Glutamatergic neuron (in vitro differentiated cells): ENCODE measurements at places on chromosomes 4 and X.

DNA sequence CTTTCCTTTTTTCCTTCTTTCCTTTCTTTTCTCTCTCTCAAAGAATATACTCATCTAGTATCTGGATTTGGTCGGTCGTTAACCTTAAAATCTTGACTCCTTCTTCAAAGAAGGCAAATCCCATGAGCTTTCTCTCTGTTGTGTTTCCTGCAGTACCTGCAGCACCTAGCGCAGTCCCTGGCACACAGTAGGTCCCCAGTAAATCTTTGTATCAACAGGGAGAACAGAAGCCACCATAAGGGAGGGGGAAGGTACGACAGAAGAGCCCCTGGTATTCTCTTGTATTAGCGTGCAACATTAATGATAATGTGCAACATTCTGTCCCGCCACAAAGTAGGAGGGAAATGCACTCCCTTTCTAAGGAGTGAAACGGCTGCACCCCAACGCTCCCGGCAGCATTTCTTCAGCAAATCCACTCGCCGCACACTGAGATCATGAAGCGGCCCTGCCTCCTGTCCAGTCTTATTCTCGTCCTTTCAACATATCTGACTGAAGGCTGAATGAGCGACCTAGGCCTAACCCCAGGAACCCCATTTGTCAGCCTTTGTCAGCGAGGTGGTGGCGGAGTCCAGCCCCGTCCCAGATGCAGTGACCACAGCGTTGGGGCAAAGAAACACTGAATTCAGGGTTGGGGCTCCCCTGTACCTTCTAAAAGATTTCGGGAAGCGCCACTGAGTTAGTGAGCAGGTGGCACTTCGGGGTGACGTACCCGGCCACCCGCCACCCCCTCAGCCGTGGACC, 133.7 kb downstream of the AMELX start:
- DNase-seq, result no peak

DNA sequence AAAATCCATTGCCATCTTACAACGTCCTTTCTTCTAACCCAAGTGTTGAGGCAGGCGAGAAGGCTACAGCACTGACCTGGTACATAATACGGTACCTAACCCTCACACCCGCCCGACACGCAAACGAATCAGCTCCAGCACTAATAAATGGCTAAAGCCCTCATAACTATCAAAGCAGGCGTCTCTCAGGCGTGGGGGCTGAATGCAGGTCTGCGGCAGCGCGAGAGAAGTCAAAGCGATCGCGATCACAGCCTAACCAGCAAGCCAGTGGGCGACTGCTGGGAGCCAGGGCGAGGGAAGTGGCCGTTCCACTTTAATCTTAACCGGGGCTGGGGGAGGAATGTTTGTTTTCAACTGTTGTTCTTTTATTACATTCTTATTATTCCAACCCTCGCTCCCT, 1.5 kb downstream of the CDX4 start:
- peak; percentile 20 for DNase-seq

DNA sequence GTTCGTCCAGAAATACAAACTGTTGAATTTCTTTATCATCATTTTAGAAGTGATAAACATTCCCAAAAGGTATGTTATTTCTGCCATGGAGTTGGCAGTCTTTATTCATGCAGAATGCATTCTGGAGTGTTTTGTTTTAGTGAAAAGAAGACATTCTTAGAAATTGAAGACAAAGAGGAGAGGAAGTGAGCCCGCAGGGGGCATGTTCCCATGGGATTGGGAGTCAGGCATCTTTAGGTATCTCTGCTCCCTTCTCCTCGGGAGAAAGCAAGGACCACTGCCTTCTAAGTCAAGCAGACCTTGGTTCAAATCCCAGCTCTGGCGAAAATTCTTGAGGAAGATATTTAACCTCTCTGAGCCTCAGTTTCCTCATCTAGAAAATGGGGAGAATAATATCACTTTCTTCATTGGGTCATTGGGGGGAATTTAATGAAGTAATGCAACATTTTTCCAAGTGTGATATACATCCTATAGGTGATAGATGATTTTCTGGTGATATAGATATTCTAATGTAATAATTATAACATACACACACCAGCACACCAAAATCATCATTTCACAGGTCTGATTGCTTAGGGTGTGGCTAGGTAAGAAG, 26.5 kb upstream of the CHRNA9 start:
- DNase-seq, result no peak

DNA sequence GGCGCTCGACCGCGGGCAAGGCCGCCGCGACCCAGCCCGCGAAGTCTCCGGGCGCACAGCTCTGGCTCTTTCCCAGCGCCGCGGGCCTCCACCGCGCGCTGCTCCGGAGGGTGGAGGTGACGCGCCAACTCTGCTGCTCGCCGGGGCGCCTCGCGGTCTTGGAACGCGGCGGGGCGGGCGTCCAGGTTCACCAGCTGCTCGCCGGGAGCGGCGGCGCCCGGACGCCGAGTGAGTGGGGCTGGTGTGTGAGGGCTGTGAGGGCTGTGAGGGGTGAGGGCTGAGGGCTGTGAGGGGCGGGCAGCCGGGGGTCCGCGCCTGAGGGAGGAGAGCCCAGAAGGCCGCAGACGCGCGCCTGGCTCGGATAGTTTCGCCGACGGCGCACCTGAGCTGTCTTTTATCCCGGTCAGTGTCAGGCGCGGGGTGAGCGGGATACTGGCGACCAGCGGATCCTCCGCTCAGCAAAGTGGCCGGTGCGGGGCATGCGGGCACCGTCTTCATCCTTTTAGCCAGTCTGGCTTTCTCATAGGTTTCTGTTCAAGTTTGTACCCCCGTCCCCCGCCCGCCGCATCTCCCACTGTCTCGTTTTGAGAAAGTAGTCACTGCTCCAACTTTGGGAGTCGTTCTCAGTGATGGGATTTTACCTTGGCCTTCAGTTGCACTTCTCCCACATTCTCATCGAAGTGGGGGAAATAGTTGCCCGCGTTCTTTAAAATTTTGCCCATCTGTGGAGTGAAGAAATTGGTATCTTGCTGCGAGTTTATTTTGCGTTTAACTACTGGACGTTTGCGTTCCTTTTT, 586 bp downstream of the HERC5 start:
- peak; percentile 56 for DNase-seq

DNA sequence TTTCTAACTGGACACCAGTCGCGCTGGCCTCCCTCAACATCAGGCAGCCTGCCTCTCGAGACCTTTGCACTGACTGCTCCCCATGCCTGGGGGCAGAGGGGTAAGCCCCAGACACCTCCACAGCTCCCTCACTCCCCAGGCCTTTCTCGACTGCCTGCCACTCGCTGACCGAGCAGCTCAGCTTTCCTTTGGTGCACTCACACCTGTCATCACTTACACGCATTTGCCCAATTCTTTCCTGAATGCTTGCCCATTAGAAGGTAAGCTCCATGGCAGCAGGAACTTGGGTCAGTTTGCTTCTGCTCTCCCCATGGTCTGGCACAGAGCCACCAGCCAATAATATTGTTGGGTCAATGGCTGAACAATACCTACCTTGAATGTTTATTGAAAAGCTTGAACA, 32.2 kb upstream of the PROM1 start:
- DNase-seq, result no peak

GRCh38 chrX:46994096-46994495, 81.9 kb downstream of the JADE3 start:
- peak; percentile 14 for DNase-seq

GRCh38 chrX:76920607-76921006, 493.1 kb downstream of the MAGEE1 start:
- DNase-seq, result no peak

DNA sequence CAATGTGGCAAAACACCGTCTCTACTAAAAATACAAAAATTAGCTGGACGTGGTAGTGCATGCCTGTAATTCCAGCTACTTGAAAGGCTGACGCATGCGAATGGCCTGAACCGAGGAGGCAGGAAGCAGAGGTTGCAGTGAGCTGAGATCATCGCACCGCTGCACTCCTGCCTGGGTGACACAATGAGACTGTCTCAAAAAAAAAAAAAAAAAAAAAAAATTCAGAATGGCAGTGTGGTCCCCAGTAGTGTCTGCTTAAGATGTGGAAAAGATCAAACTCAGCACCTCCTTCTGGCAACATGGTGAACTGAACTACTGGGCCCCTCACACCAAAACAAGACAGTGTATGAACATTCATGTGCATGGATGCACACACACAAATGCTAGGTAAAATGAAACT, 32.2 kb downstream of the SMS start:
- DNase-seq, result no peak

- no peak for DNase-seq
Observed at GRCh38 chr4:44660396-44660795, 9.0 kb upstream of the YIPF7 start.

DNA sequence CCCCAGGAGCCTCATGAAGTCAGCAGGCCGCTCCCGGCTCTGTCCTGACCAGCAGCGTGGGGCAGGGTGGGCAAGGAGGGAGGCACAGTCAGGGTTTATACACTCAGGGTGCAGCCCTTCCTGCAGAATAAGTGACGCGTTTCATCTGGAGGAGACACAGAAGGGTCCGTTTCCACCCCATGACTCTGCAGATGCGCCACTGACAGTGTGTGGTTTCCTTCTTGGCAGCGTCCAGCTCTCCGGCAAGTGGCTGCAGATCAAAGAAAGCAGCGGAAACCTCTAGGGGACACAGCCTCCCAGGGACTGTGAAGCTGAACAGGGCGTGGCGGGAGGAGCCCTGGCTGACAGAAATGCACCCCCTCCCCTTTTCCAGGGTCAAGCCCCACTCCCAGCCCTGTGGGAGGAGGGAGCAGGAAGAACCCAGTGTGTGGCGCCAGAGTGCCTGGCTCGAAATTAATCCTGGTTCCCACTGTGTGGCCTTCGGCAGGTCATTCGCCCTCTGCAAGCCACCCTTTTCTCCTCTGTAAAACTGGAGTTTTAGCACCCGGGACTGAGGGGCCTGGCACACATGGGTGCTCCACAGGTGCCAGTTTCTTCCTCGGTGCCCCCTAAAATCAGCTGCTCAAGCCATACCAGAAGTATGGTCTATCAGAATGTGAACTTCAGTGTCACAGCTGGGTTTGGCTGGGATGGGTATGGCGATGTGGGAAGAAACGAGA, 17.3 kb upstream of the TBC1D14 start:
- peak; percentile 32 for DNase-seq

DNA sequence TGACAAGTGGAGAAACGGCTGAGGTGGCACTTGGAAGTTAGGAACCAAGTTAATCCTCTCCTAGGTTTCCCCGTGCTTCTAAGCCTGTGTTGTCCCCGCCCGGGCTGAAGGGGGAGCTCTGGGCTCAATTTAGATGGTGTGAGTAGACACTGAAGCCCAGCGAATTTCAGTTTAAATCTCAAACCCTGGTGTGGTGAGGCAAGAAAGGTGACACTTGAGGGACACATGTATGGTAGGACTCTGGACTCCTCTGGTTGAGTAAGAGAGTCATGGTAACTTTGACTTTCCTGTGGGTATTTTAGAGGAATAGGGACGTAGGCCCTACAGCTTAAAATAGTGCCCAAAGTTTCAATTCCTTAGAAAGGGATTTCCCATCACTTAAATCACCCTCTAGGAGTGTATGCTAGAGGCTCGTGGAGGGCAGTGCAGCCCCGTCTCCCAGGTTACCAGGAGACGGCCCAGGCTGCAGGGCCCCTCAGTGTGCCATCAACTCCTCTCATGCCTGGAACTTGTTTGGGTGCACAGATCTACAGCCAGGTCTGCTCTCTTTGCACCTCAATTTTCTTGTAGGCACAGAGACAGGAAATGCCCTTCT, 24.0 kb downstream of the HAND2 start:
- DNase-seq, result peak; percentile 82

DNA sequence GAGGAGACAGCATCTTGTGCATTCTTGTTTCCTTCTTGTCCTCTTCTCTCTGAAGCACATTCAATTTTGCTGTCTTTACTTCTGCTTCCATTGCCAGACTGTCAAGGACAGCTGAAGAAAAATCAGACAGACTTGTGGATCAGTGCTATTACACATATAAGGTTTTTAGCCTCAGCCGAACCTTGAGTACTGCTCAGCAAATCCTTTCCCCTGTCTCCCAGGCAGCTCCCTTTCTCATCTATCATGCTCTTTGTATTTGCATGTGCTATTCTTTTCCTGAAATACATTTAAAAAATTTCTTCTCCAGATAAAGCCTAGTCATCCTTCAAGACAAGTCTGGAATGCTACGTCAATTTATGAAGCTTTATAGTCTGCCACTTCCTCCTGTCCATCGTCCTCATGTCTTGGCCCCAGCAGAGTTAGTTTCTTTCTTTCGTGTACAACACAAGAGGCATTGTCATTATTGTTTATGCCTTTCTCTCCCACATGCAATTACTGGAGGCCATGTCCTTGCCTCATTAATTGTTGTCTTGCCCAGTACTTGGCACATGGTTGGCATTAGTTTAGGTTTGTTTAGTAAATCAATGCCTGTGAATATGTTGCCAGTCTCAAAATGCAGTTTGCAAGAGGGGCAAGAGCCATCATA, 45.1 kb downstream of the ADGRL3 start:
- DNase-seq, result no peak

DNA sequence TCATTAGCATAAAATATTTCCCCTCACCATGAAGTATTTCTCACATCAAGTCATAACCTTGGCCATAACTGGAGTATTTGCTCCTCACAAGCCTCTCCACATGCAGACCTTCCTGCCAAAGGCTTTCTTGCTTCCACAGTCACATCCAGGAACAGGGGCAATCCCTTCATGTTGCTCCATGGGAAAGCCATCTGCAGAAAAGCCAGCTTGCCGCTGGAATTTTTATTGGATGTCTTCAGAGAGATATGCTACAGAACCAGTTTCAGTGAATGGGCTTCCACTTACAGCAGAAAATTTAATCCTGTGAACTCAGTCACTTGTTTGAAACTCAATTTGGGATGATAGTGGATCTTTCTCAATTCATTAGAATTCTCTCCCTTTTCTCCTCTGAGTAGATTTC, 3.2 kb upstream of the CDKN2AIP start:
- no peak for DNase-seq

DNA sequence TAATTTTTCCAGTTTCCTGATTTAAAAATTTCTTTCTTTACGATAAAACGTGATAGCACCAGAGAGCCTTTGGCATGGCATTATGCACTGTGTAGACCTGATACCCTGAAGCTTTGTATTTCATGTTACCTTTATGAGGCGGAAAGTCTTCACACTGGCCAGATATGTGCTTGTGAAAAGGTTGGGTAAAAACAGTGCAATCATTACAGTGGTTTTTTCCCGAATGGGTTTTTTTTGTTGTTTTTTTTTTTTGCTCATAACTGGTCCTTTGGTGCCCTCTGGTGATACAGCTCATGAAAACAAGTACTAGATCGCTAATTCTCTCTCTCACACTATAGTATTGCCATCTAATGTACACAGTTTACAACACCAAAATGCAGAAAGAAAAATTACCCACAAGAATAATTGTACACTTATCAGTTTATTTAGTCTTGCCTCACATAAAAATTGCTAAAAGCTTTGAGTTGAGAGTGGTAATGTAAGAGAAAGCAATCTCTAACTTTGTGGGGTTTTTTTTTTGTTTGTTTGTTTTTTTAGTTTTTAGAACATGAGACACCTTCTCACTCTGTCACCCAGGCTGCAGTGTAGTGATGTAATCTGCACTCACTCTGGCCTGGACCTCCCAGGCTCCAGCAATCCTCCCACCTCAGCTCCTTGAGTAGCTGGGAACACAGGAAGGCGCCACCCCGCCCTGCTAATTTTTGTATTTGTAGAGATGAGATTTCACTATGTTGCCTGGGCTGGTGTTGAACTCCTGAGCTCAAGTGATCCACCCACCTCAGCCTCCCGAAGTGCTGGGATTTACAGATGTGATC, 21.3 kb downstream of the SPCS3 start:
- no peak for DNase-seq
